Stimulated activated CD4-positive, alpha-beta T cell treated with anti-CD3 and anti-CD28 coated beads, Interleukin-1b, Interleukin-23, amount 100 ng/mL, for 24 hours (primary cell): ENCODE measurements at places on chromosomes 5 and 9.

- DNase-seq = no peak
These were observed 12.0 kb downstream of the BTNL9 start for GRCh38 chr5:181051841-181052671.

GRCh38 chr5:89302102-89302891 lies 419.3 kb upstream of the MEF2C start:
- no peak for DNase-seq

DNA sequence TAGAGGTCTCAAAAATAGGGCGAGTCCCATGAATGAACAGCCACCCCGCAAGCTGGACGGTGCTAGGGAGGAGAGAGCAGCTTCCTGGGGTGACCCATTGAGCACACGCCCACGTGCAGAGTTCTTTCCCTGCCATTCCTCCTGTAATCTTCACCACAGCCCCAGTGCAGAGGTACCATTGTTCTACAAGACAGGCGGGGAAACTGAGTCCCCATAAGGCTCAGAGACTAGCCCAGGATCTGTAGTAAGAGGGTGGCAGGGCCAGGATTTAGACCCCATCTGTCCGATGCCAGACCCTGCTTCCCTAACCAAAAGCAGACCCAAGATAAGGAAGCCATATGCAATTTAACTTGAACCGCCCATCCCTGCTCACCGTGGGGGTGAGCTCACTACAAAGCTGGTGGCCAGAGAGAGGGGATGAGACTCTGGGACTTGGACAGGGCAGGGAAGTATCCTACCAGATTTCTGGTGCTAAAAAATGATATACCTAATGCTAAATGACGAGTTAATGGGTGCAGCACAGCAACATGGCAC lies 36.7 kb upstream of the ORM1 start:
- DNase-seq = no peak

DNA sequence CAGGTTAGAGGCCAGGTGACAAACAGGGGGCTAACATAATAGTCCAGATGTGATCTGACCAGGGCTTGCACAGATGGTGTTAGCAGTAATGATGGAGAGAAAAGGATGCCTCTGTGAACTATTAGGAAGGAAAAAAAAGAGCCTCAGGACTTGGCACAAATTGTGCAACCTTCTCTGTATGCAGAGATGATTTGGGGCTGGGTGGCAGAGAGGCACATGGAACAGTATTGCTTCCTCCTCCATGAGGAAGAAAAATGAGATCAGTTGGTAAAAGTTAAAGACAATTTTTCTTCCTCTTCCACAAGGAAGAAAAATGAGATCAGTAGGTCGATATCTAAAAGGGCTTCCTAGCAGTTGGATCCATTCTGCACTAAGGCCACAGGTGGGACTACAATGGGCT lies 13.9 kb upstream of the ANXA6 start:
- DNase-seq = no peak
